Stimulated activated CD4-positive, alpha-beta T cell treated with anti-CD3 and anti-CD28 coated beads, Interleukin-15, amount 100 ng/mL, for 24 hours (primary cell): ENCODE measurements at places on chromosomes 3 and 15.

DNA sequence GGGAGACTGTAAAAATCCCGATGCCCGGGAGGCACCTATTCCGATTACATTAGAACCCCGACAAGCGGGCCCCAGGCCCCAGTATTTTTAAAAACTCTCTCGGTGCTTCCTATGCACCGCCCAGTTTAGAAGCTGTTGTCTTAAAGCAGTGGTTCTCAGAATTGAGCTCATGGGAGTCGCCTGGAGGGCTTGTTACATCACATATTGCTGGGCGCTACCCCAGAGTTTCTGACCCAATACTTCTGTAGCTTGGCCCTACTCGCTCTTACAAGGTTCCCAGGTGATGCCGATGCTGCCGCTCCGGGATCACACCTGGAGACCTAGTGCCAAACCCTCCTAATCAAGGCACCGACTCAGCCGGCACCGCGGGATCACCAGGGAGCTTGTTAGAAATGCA lies 35.2 kb downstream of the CPN2 start:
- DNase-seq = no peak

DNA sequence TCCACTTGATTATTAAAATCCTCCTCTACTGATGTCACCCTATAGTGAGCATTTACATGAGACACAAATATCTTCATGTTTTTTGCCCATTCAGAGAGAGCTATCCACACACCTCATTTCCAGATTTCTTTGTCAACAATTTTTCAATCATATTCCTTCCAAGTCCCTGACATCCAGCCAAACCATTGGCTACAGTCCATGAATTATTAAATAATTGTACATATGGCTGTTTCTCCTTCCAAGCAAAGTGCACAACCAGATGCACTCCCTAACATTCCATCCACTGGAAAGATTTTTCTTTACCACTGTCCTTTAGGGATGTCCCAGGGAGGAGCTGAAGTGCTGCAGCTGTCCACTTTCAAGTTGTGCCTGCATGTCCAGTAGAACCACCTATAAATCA lies 328.0 kb upstream of the MDFIC2 start:
- no peak for DNase-seq

DNA sequence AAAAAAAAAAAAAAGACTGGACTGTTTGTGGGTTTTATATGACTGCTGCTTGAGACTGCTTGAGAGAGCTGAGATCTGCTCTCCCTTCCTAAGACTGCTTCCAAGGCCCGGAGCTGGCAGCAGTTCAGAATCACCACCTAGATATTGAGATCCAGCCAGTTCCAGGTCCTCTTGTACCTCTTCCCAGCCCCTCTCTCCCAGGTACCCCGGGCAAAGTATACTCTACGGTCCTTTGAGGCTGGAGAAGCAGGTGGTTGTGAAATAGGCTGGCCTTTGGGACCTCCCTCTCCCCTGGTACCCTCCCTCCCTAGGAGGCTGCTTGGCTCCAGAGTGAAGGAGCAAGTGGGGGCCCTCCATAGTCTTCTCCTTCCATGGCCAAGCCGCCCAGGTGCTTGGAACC lies 12.6 kb upstream of the BAHD1 start:
- DNase-seq = no peak

- DNase-seq = no peak
Observed at GRCh38 chr3:196202516-196202970, 8.7 kb downstream of the ZDHHC19 start.

DNA sequence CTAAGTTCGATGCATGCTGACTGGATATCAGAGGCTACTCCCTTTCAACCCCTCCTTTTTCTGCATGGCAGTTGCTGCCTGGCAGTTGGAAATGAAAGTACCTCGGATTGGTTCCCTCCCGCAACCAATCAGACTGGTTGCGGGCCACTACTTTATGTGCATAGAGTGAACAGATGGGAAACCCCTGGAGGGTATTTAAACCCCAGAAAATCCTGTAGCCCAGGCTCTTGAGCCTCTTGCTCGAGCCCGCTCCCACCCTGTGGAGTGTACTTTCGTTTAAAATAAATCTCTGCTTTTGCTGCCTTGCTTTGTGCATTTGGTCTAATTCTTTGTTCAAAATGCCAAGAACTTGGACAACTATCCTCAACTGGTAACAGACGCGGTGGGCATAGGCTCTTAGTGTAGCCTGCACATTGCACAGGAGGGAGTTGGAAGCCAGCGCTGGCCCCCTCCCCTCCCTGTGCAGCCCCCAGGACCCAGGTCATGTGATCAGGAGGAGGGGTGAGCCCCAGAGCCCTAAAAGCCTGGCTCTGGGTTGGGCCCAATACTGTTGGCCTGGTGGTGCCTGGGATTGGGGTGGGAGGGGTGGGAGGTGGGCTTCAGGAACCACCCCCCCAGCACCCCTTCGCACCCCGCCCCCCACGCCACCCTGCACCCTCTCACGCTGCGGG lies 26.8 kb downstream of the RHCG start:
- no peak for DNase-seq

GRCh38 chr3:77247061-77247460 lies 207.2 kb downstream of the ROBO2 start:
- DNase-seq = no peak

DNA sequence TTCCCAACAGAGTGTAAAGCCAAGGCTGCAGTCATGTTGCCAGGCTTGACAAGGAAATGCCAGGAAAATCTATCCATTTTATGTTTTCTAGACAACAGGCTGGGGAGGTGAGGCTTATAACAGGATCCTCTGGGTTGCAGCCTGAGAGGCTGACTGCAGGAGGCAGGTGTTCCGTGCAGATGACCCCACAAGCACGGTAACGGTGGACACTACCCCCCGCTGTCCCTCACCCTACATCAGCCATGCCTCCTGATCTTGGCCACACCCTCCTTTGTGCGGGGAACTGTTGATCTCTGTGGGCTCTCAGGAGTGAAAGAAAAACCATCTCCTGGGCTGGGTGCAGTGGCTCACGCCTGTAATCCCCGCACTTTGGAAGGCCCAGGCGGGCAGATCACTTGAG lies 68.0 kb upstream of the ADPGK start:
- DNase-seq = no peak
